Glutamatergic neuron (in vitro differentiated cells): ENCODE measurements at places on chromosomes 7 and 10. TPM values are rescaled to one million over a fixed set of nuclear protein-coding genes. Genes with fewer than 3 reads are reported as not detected.

Gene TCERG1L
- total RNA-seq: 2.2 TPM

DNA sequence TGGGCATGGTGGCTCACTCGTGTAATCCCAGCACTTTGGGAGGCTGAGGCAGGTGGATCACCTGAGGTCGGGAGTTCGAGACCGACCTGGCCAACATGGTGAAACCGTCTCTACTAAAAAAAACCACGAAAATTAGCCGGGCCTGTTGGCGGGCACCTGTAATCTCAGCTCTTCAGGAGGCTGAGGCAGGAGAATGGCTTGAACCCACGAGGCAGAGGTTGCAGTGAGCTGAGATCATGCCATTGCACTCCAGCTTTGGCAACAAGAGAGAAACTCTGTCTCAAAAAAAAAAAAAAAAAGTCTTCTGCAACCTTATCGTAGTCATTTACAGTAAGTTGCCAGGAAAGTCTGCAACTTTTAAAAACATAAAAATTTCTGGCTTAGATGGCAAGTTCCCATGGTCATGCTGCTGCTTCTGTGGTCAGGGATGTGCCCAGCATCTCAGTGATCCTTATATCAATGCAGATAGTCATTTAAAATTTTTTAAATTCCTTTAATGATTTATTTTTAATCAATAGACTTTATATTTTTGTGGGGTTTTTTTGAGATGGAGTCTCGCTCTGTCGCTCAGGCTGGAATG, 15.6 kb downstream of the SUFU start:
- H3K4me3 ChIP-seq: no peak overlapping the region
- H3K36me3 ChIP-seq: no peaks in the 10 kb centered on the region
- DNase-seq: no peak
- peaks cover under 1% of the 10 kb centered on the region for H3K4me1 ChIP-seq

Gene FOXI2
- 0.17 TPM for total RNA-seq

- peaks cover 4% of the 10 kb centered on the region for H3K36me3 ChIP-seq
- H3K27me3 ChIP-seq: peaks cover 57% of the 10 kb centered on the region
Observed at GRCh38 chr10:79273604-79274003, 73.7 kb upstream of the PPIF start.

- no peak for DNase-seq
- no peaks in the 10 kb centered on the region for H3K36me3 ChIP-seq
- H3K27ac ChIP-seq: no peak overlapping the region
- peaks cover 9% of the 10 kb centered on the region for H3K27me3 ChIP-seq
- no peaks in the 10 kb centered on the region for H3K4me1 ChIP-seq
- H3K4me3 ChIP-seq: no peak overlapping the region
Observed at GRCh38 chr10:44335330-44336021, 49.4 kb downstream of the CXCL12 start.

- H3K36me3 ChIP-seq: no peaks in the 10 kb centered on the region
- DNase-seq: no peak
- H3K27me3 ChIP-seq: peaks cover 6% of the 10 kb centered on the region
- H3K4me1 ChIP-seq: peaks cover 21% of the 10 kb centered on the region
- H3K27ac ChIP-seq: no peak overlapping the region
Observed at GRCh38 chr10:110808123-110808522, 63.6 kb upstream of the PDCD4 start.

Gene RBP3
- not detected for total RNA-seq

- no peak overlapping the region for H3K4me3 ChIP-seq
- H3K36me3 ChIP-seq: no peaks in the 10 kb centered on the region
- no peak for DNase-seq
- peaks cover 2% of the 10 kb centered on the region for H3K27me3 ChIP-seq
Observed at GRCh38 chr7:46357290-46357689, 436.2 kb upstream of the IGFBP3 start.

DNA sequence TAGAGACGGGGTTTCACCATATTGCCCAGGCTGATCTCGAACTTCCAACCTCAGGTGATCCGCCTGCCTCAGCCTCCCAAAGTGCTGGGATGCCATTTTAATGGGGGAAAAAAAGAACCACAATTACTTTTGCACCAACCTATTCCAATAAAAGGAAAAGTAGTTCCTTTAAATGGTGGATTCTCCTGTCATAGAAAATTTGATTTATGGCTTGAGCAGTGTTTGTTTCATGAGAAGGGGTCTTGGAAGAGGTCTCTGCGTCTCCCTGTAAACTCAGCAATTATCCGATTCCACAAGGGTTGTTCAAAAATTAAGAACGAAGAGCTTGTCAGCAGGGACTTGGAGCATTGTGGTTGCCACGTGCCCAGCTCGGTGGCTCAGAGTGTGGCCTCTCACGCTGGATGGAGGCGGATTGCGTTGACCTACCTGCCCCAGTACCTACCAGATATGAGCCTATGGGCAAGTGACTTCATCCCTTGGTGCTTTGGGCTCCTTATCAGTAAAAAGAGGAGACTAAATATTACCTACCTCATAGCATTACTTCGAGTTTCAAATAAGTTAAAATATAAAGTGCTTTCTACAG, 2.8 kb upstream of the TRIP6 start:
- no peaks in the 10 kb centered on the region for H3K36me3 ChIP-seq
- H3K27ac ChIP-seq: no peak overlapping the region
- H3K4me3 ChIP-seq: no peak overlapping the region
- H3K27me3 ChIP-seq: peaks cover 7% of the 10 kb centered on the region

DNA sequence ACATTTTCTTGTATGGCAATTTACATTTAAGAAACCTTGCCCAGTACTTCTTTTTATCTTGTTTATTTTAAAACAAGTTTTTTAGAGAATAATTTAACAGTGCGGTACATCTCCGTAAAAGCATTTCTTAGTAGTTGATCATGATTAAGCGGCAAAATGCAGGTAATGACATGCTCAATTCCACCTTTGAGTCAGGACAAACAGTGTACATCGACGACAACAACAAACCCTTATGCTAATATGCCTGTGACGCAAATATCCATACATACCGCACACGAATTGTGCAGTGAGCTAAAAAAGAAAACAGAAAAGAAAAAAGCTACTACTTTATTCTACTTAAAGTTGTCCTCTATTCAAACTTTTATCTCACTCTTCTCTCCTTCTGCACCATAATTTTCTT, 1.9 kb downstream of the MAGI2 start:
- H3K4me1 ChIP-seq: peaks cover 4% of the 10 kb centered on the region
- no peaks in the 10 kb centered on the region for H3K36me3 ChIP-seq
- H3K27me3 ChIP-seq: peaks cover 25% of the 10 kb centered on the region
- H3K27ac ChIP-seq: no peak overlapping the region
- DNase-seq: no peak

- peaks cover 6% of the 10 kb centered on the region for H3K27me3 ChIP-seq
- DNase-seq: no peak
- no peak overlapping the region for H3K27ac ChIP-seq
- H3K36me3 ChIP-seq: no peaks in the 10 kb centered on the region
- peaks cover 17% of the 10 kb centered on the region for H3K4me1 ChIP-seq
Observed at GRCh38 chr7:111918461-111918860, 287.7 kb downstream of the DOCK4 start.

DNA sequence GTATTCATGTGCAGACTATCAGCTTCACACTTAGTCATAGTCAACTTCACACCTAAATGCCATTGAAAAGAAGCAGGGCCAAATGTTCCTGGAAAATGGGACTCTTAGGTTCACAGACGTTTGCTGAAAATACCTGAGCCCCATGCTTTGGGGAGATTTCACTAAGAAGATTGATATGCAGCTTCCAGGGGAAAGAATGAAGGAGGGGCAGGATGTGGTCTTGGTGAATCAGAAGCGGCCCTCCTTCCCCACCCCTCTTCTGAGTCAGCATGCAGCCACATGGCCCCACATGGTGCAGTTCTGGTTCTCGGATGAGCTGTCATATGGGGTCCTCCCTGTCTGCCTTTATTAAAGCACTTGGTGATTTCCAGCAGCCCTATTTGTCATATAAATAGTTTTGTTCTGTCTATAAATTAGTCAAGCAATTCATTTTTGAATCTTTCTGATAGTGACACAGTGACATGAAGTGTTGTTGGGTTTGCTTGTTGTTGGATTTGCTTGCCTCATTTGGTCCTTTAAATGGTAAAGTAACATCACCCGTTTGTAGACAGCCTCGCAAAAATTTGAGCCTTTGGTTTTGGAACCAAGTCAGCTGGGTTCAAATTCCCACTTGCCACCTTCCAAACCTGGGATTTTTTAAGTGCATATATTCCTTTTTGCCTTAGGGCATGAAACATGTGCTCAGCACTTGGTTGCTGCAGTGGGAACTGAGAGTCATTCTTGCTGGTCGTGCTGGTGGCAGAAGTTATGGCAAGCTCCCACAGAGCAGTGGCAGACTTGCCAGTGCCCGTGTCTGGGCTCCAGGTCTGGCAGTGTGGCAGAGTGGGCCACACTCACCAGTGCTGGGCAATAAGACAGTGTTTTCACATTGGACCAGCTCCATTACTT, 68.1 kb upstream of the CDK6 start:
- no peaks in the 10 kb centered on the region for H3K4me1 ChIP-seq
- H3K36me3 ChIP-seq: no peaks in the 10 kb centered on the region
- H3K27me3 ChIP-seq: no peaks in the 10 kb centered on the region
- H3K27ac ChIP-seq: no peak overlapping the region
- peak; percentile 33 for DNase-seq
- H3K4me3 ChIP-seq: no peak overlapping the region

DNA sequence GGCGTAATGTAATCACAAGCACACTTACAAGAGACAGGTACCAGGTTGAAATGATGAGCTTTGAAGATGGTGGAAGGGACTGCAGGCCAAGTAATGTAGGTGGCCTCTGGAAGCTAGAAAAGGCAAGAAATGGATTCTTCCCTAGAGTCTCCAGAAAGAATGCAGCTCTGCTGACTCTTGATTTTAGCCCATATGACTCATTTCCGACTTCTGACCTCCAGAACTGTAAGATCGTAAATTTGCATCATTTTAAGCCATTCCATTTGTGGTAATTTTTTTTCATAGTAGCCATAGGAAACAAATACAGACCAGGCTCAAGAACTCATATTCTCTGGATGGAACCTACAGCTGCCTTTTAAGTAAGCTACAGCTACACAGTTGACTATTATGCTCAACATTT, 315.5 kb downstream of the MAGI2 start:
- no peaks in the 10 kb centered on the region for H3K36me3 ChIP-seq
- no peak for DNase-seq
- no peak overlapping the region for H3K4me3 ChIP-seq
- no peaks in the 10 kb centered on the region for H3K27me3 ChIP-seq
- peaks cover 4% of the 10 kb centered on the region for H3K4me1 ChIP-seq
